ENCODE measurements at places on chromosomes 1 and 21. TPM values are rescaled to one million over a fixed set of nuclear protein-coding genes. Genes with fewer than 3 reads are reported as not detected.

CFAP126 gene
- polyA plus RNA-seq, result 11.9 TPM

ZFP69B gene
- 5.6 TPM for polyA plus RNA-seq

CFAP74 gene
- 3.1 TPM for polyA plus RNA-seq

TMEM240 gene
- 4.6 TPM for polyA plus RNA-seq

- DNase-seq, result peak; percentile 43
Observed at GRCh38 chr1:20787840-20788795, 1.0 kb upstream of the HP1BP3 start.

GRCh38 chr1:185939142-185939541 lies 205.0 kb downstream of the HMCN1 start:
- no peak for DNase-seq

DNA sequence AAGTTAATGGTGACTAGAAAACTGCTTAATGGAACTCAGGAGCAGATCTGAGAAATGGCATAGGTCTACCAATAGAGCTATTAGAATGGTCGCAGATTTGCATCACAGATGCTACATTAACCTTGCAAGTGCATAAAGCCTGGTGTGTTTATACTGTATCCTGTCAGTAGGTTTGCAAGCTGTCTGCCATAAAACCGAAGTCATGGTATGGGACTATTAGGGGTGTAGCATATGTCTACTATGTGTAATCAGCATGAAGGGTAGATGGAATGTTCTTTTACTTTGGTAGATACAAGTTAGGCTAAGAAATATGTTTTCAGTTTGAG lies 574.2 kb upstream of the ADGRL2 start:
- no peak for DNase-seq

DNA sequence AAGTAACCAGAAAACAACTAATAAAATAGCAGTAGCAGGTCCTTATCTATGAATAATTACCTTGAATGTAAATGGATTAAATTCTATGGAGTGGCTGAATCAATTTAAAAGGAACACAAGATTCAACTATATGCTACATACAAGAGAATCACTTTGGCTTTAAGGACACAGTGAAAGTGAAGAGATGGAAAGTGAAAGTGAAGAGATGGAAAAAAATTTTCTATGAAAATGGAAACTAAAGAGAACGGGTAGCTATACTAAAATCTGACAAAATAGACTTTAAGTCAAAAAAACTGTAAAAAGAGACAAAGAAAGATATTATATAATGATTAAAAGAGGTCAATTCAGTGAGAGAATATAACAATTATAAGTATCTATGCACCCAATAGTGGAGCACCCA lies 54.7 kb downstream of the C1orf185 start:
- no peak for DNase-seq
